Cerebellar nuclear complex (tissue), 1 donor: ENCODE measurements at places on chromosomes 11 and 22.

- DNase-seq = no peak
Measured at GRCh38 chr22:49754696-49755630, 72.7 kb downstream of the BRD1 start.

DNA sequence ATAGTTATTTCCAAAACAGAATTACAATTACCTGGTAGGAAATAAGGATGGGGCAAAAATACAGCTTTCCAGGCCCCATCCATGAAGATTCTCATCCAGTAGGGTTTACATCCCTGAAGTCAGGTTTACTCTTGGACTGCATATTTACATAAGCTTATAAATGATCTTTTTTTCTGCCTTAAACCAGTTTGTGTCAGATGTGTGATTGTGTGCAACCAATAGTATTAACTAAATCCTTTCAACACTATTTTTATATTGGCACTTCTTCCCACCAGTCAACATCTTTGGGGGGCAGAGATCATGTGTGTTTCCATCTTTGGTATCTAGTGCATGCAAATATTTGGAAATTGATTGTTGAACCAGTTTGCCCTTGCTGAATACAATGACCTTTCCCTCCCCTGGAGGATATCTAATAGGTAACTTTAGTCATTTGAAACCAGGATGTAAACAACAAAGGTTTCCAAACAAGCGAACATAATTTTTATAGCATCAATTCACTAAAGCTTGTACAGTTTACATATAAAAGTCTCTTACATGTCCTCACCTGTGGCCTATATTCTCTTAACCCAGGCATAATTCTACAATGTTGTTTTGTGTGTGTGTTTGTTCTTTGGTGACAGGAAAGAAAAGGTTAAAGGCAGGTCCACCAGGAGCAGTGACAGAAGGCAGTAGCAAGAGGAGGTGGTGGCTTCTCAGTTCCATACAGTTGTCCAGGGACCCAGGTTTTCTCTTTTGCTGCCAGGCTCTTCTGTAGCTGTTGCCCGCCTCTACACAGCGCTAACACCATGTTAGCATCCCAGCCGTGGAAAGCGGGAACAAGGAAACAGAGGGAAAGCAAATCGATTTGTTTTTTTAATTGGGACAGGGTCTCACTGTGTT is 1.7 kb upstream of the ME3 start:
- DNase-seq = no peak

- DNase-seq = no peak
Measured at GRCh38 chr11:10298342-10298741, 4.3 kb upstream of the SBF2 start.

DNA sequence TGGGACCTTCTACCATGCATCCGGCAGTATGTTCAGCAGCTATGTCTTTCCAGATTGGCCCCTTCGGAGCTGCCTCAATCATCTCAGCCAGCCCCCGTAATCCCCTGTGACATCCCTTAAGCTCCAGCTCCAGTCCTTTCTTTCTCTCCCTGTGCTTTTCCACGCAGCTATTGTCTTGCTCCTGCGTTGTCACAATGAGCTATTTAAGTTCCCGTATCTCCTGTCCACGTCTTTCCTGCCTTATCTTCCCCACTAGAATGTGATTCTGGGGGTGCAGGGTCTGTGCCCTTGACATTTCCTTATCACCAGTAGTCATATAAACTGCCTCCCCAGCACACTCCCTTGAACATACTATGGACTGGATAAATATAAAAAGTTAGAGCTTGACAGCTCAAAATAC is 5.1 kb upstream of the ETS1 start:
- DNase-seq = no peak

- DNase-seq = no peak
Measured at GRCh38 chr11:9789910-9790309, 126.0 kb downstream of the SWAP70 start.

- peak; percentile 1 for DNase-seq
Measured at GRCh38 chr11:5369789-5370188, 13.8 kb upstream of the OR51M1 start.

DNA sequence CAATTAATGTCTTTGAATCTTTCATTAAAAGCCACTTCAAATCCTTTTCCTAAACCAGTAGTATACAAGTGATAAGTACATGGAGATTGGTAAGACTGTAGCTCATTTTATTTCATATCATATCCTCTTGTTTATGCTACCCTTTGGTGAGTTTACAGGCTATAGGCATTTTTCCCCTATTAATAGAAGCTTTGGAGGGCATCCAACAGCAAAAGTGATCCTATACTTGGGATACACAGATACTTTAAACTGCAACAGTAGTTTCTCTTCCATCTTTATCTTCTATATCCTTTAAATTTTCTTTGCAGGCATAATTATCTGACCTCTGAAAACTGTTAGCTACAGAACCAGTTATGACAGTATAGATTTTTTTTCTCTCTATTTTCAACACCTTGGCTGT is 114.5 kb upstream of the SPON1 start:
- no peak for DNase-seq

DNA sequence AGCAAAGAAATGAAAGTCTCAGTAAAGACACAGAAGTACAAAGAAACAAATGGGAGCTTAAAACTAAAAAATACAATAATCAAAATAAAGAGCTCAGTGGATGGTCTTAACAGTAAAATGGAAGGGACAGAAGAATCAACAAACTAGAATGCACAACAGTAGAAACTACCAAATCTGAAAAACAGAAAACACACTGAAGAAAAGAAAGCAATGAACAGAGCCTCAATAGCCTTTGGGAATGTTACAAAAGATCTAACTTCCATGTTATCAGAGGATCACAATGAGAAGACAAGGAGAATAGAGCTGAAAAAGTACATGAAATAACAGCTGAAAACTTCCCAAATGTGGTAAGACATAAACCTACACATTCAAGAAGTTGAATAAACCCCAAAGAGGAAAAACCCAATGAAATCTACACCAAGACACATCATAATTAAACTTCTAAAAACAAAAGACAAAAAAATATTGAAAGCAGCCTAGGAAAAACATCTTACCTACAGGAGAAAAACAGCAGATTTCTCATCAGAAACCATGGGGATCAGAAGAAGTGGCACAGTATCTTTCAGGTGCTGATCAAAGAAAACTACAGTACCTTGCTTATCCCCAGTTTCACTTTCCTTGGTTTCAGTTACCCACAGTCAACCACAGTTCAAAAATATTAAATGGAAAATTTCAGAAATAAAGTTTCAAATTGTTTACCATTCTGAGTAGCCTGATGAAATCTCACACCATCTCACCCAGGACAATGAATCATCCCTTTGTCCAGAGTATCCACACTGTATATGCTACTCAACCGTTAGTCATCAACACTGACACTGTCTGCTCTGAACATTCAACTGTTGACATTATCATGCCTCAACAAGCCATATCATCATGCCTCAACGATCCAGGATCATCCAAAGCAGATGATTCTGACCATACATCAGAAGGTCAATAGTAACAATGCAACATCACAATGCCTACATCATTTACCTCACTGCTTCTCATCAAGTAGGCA is 22.2 kb downstream of the RRAS2 start:
- no peak for DNase-seq

- no peak for DNase-seq
Measured at GRCh38 chr11:45410391-45411227, 124.5 kb upstream of the SYT13 start.

GRCh38 chr11:68330700-68331337 is 18.4 kb downstream of the LRP5 start:
- DNase-seq = no peak

GRCh38 chr11:32918427-32918826 is 25.8 kb downstream of the QSER1 start:
- DNase-seq = no peak

- DNase-seq = no peak
Measured at GRCh38 chr11:64872790-64873488, 5.5 kb downstream of the EHD1 start.

GRCh38 chr11:75073459-75074190 is 23.1 kb downstream of the OR2AT4 start:
- no peak for DNase-seq
